ENCODE measurements at places on chromosomes 16 and 17.

- DNase-seq, result no peak
Measured at GRCh38 chr16:89491974-89492687, 1.8 kb upstream of the ANKRD11 start.

- no peak for DNase-seq
Measured at GRCh38 chr17:67942810-67943209, 53.5 kb downstream of the C17orf58 start.

GRCh38 chr17:28720247-28720996, 637 bp downstream of the RPL23A start:
- no peak for DNase-seq

GRCh38 chr17:37385474-37385990, 9.7 kb downstream of the C17orf78 start:
- no peak for DNase-seq

DNA sequence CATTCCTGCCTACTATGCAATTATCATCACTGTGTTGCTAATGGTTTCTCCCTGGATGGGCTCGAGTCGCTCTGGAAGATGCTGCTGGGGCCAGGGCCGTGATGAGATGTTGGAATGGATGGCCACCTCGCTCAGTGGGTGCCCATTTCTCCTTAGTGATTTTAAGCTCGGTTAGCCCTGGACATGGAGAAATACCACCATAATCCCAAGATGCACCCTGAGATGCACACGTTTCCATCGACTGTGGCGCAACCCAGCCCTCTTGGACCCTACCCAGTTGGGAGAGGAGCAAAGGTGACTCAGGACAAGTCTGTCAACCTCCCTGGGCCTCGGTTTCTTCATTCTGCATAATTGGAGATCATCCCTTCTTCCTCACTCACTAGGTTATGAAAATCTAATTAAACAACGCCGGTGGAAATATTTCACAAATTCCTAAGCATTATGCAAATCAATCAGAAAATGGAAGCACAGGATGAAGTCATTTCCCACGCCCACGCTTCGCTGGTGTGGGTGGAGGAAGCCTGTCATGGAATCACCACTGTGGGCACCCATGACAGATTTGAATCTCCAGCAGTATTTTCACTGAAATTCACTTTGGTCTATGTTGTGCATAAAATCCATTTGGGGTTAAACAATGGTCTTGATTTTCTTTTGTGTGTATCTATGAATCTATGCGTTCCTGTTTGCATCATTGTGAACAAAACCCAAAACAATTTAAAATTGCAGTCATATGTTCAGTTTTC, 195.2 kb downstream of the AXIN2 start:
- no peak for DNase-seq

GRCh38 chr17:1576500-1576899, 13.9 kb upstream of the PITPNA start:
- no peak for DNase-seq

DNA sequence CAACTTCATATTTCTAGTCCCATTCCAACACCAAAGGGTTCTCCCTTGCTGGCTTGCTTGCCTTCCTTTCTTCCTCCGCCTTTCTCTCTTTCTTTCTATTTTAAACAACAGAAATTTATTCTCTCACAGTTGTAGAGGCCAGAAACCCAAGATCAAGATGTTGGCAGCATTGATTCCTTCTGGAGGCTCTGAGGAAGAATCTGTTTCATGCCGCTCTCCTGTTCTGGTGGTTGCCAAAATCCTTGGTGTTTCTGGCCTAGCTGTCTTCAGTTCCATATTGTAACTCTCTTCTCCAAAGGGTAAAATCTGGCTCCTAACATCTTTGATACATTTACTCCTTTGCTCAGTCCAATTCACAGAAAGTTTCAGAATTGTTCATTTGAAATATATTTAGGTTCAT, 3.0 kb upstream of the ANKRD40CL start:
- DNase-seq, result no peak

DNA sequence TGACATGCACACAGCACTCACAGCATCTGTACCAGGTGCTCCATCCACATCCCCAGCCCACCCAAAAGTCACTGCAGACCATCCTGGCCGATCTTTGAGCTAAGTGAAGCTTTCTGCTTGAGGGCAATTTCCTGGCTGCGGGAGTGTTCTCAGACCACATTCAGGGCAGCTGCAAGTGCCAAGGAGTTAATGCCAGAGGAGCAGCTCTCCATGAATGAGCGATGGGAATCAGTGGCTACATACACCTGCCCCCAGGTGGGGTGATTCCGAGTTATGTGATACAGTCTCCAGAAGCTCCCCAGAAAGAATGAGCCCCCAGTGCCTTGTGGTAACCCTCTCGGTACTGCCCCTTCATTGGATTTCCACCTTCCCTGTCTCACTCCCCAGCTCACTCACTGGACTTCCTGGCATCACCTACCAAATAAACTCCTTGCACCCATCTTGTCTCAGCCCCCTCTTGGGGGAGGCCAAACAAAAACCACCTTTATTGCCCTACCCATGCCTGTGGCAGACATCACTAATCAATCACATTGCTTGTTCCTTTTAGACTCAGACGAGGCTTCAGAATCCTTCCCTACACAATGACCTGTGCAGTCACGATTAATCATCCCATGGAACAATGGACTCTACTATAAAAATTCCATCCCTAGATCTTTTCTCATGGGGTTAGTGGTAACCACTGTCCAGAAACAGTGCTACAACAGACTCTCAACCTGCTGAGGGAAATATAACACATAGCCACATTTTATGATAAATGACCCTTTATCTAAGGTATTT, 121.1 kb downstream of the IRX5 start:
- no peak for DNase-seq

DNA sequence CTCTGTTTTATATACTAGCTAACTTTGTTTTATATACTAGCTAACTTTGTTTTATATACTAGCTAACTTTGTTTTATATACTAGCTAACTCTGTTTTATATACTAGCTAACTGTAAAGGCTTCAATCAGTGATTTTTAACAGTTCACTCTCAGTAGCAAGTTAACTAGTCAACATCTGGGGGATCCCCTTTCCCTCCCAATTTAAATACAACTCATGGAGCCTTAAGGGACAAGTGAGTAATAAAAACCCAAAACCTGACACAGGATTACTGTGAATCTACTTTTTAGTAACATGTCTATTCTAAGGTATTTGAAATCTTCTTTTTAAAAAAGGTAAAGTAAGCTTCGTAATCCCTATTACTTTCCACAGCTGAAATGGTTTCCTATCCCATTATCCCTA, 32.2 kb downstream of the FAM222B start:
- no peak for DNase-seq

GRCh38 chr17:46836500-46836899, 14.9 kb upstream of the WNT9B start:
- DNase-seq, result no peak

- DNase-seq, result no peak
Measured at GRCh38 chr17:45200701-45201100, 21.0 kb upstream of the FMNL1 start.

GRCh38 chr16:86708431-86708830, 130.1 kb downstream of the FOXL1 start:
- DNase-seq, result no peak
